ENCODE measurements at places on chromosomes 16 and 17.

GRCh38 chr16:181565-182021 is 1.3 kb downstream of the HBQ1 start:
- DNase-seq, result no peak

DNA sequence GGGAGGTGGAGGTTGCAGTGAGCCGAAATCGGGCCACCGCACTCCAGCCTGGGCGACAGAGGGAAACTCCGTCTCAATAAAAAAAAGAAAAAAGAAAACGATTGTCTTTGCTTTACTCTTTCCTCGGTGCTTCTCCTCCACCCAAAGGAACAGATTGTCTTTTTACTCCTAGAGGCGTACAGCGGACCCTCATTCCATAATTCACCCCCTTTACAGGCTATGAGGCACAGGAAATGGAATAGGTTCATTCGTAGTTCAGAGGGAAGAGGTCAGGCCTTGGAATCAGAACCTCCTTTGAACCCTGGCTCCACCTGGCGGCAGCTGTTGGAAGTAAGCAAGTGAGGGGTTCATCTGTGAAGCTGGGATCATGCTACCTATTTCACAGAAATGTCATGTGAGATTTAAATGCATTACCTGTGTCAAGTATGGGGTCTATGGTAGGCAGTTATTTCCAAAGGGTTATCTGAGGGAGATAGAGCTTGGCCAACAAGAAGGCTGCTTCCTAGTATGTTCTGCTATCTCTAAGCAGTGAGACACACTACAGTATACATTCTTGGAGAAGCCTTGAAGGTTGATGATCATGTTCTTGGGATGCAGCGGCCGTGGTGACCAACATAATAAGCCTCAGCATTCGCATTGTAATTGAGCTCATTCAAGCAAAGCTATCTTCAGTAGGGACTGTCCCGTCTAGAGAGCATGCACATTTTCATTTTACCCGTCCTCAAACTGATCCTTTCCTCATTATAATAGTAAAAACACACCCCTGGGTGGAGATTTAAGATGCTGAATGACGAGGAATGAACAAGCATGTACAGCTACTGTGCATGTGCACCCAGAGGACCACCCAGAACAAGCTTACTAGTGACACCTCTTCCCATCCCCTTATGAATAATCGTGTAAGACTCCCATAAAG is 18.7 kb upstream of the ZNF689 start:
- peak; percentile 47 for DNase-seq

GRCh38 chr17:66487121-66487520 is 184.7 kb downstream of the PRKCA start:
- DNase-seq, result no peak

GRCh38 chr17:3890082-3890877 is 2.6 kb downstream of the CAMKK1 start:
- DNase-seq, result no peak

DNA sequence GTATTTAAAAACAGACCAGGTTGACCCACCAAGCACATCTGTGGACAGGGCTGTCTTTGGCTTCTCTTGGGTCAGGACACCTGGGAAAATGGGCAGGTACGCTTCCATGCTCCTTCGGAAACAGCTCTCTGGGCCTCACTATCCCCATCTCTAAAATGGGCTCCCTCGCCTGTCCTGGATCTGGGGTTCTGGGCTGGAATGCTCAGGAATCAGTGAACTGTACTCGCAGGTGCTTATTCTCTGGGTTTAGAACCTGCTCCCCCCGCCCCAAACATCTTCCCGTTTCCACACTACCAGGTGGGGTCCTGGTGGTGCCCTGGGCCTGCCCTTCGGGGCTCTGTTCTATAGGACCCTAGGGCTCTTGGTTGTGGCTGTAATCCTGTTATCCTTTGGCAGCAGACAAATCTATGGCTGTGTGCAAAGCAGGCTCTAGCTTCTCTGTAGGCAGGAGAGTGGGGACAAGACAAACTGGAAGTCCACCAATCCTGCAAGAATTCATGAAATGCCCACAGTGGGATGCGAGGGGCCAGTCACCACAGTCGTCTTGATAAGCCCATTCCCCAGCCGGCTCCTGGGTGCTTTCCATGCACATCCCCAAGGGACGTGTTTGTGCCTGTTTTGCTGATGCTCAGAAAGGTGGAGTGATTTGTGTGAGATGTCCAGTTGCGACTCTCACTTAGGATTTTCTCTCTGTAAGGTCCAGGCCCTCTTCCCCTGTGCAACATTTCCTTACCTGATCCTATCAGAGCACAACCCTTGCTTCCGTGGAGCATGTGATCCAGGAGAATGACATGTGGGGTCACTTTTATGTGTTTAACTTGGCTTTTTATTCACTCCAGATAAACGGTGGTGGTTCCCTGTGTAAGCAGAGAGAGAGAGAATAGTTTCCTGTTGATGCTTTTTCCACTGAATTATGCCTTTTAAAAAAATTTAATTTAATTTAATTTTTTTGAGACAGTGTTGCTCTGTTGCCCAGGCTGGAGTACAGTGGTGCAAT is 37.2 kb downstream of the HAPSTR1 start:
- DNase-seq, result no peak

DNA sequence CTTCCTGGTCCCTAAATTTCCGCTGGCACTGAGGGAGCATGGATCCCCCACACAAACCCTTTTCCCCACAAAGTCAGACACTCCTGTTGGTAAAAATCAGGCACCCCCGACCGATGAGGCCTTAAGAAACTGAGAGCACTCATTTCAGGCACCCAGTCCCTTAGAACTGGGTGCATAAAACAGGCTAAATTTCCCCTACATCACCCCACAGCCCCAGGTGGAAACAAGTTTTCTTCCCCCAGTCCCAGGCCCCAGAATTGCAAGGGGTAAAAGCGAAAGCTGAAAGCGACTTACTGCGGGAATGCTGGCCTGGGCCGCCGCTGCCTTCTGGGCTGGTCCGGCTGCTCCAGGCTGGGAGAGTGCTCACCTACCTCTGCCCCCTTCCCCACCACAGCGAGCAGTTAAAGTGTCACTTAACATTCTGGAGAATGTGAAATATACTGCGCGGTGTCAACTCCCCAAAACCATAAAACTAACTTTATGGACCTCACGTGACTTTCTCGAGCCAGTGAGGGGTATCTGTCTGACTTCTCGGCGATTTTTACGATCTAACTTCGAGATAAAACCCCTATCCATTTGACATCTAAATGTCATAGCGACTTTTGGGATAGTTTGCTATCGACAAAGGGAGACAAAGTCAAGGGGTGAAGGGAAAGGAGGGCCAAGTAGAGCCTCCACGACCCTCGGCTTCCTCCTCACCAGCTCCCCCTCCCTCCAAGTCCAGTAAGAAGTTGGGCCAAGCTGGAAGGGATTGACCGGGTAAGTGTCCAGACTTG is at the start of gene HOXB3:
Gene HOXB3 (minus strand): TSS at position 411 of the 776 bp plus-strand sequence. CDS start 37,767 bp downstream, outside the sequence.
- no peak for DNase-seq

DNA sequence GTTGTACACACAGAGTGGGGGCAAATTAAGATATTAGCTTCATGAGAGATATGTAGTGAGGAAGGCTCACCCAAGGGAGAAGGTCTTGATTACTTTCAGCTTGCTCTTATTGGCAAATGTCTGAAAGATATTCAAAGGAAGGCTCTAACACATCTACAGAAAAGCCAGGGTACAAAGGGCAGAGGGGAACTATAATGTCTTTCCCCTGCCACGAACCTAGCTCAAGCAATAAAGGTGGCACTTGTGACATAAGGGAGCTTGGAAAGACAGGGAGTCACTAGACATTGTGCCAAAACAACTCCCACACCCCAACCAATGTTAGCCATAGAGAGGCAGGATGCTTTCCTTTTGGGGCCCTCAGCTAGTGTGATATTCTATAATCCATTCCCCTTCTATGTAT is 52.2 kb upstream of the SOX9 start:
- DNase-seq, result no peak

GRCh38 chr16:55495616-55496289 is 13.1 kb upstream of the LPCAT2 start:
- no peak for DNase-seq

- DNase-seq, result no peak
Measured at GRCh38 chr17:82435601-82436583, 14.7 kb downstream of the CYBC1 start.

DNA sequence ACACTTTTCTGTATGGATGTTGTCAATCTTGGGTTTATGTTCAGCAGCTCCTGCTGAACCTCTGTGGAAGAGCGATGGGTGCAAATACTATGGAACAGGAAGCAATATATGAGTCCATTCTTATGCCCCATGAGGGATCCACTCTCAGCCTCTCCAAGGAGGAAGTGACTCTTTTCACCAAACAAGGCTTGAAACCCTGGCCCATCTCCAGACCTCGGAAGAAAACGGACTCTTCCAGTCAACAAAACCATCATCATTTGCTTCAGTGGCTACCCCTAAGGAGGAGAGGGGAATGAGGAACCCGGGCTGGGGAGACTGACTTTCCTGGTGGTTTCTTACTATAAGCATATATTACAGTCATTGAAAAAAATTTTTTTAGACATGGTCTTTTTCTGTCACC is 206.2 kb downstream of the AXIN2 start:
- no peak for DNase-seq

Measured in stimulated activated CD8-positive, alpha-beta memory T cell treated with anti-CD3 and anti-CD28 coated beads, Interleukin-15, amount 100 ng/mL, for 4 hours (primary cell).